CD4-positive, alpha-beta T cell treated with Interleukin-17A for 1 hour (primary cell): ENCODE measurements at places on chromosomes 2 and 18.

DNA sequence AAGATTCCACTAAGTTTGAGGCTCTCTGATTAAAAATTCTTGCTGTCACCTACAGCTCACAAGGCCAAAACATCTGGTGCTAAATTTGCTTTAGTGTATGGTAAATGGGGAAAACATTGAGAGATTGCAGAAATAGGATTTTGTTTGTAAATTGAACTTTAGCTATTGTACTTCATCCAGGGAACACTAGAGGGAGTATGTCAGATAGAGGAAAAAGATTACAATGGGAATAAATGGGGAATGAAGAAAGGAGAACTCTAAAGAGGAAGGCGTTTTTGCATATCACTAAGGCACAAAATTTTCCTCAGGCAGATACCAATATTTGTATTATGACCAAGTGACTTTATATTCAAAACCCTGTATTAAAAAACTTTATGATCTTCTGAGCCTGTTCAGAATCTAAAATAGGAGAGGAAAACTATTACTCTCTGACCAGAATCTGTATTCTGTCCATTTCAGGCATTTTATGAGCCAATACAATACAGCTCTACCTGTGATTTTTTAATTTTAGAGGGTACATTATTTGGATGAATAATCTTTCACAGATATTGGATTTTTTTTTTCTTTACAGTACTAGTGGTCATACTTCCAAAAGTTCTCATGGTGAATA lies 52.3 kb upstream of the ITGB6 start:
- DNase-seq: peak; percentile 37

GRCh38 chr18:43970656-43971055 lies 693.4 kb upstream of the SYT4 start:
- DNase-seq: no peak

GRCh38 chr2:37306024-37306423 lies 18.6 kb downstream of the PRKD3 start:
- DNase-seq: no peak

- DNase-seq: peak; percentile 33
Measured at GRCh38 chr18:45997700-45998151, 30.6 kb upstream of the EPG5 start.

- no peak for DNase-seq
Measured at GRCh38 chr18:48529796-48530195, 9.0 kb upstream of the CTIF start.

GRCh38 chr18:49547701-49548100 lies 14.2 kb upstream of the LIPG start:
- DNase-seq: no peak
